ENCODE measurements at places on chromosomes 5 and 9.

GRCh38 chr5:37722236-37723161 is 117.3 kb downstream of the GDNF start:
- DNase-seq, result peak; percentile 91

GRCh38 chr5:17406423-17406838 is 91.6 kb upstream of the TAF11L2 start:
- no peak for DNase-seq

- no peak for DNase-seq
Observed at GRCh38 chr5:163565931-163566608, 60.7 kb downstream of the MAT2B start.

- no peak for DNase-seq
Observed at GRCh38 chr5:103674739-103675138, 112.2 kb upstream of the NUDT12 start.

DNA sequence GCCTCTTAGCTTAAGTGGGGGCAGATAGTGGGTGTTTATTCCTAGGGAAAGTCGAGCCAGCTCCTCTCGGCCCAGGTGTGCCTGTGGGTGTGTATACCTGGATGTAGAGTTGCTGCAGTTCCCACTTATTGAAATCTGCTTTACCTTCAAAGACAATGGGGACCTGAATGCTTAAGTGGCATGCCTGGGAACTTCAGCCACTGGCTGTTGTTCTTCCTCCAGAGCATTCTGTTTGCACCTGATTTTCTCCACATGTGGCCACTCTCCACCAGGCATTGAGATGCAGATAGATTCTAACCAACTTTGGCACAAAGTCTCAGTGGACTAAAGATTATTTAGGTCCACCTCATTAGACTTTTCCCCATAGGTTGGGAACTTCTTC is 186.8 kb downstream of the ZNF462 start:
- no peak for DNase-seq

DNA sequence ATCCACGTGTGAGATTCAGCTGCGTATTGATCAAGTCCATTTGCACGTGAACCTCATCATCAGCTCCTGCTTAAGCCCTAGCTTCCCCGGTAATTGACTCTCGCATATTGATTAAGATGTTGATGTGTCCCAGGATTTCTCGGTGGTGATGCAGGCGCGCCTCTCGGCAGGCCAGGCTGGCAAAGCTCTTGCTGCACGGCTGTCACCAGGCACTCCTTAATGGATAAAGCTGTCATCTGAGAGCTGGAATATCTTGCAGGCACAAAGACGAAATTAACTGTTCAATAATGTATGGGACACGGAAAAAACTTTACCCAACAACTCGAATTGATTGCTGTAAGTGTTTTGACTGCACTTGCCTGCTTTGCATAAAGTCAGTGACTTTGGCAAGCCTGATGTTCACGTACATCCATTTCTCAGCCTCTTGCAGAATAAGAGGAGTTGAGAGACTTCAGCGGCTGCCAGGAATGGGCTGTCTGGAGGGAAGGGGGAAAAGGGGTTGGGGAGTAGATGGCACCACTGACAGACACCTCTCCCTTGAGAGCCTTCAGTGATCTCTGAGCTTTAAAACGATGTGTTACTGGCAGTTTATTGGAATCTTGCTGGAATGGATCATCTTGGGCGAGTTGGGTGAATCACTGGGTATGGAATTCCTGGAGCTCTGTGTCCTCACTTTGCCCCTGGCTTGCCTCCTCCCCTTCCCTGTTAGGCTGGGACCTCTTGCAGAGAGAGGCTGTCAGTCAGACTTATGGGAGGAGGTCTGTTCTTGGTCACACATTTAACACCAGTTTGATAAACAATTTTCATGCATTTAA is 650.3 kb downstream of the CCDC171 start:
- peak; percentile 84 for DNase-seq

DNA sequence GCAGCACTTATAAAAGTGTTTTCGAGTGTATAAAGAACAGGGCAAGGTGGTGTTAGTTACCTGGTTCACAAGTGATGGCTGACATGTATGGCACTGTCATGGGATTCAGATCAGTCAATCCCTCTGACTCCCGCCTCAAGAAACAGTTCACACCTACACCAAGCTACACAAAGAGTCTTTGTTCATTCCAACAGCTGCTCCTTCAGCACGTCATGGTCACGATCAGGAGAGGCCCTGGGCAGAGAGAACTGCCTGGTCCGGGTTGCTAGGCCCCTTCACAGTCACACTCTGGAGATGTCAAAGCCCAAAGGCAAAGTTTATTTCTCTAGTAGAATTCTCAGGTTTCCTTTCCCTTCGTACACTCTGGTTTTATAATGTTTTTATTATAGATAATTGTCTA is 426.7 kb downstream of the ZSWIM6 start:
- no peak for DNase-seq

DNA sequence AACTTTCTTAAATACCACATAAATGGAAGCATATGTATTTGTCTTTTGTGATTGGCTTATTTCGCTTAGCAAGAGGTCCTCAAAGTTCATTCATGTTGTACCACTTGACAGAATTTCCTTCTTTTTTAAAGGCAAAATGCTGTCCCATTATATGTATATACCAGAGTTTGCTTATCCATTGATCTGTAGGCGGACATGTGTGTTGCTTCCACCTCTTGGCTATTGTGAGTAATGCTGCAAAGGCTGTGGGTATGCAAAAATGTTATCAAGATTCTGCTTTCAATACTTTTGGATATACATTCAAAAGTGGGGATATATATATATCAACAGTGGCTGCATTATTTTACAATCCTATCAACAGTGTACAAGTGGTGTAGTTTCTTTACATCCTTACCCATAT is 271.0 kb downstream of the PRR16 start:
- no peak for DNase-seq

- DNase-seq, result no peak
Observed at GRCh38 chr9:1048811-1049210, 1.3 kb upstream of the DMRT2 start.

- DNase-seq, result no peak
Observed at GRCh38 chr9:134325813-134326723, at the start of gene RXRA. TSS of gene RXRA (plus strand) at chr9:134326455. CDS start at chr9:134326632, 177 bp downstream.

DNA sequence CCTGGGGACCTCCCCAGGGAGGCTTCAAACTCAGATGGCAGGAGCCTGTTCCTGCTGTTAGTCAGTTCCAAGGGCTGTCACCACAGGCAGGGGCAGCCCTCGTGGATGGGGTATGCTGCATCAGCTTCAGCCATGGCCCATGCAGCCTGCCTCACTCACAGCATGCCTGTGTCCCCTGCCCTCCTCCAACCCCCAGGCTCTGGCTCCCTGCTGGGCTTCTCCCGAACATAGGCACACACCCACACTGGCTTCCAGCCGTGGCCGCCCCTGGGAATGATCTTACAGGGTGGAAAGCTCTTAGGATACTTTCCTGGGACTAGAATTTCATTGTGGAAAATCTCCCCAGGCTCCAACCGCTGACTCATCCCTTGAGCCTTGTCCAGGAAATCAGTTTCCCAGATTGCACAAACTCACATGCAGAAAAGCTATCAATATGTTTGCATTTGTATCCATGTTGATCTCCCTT is 163.8 kb downstream of the SEC61B start:
- no peak for DNase-seq

DNA sequence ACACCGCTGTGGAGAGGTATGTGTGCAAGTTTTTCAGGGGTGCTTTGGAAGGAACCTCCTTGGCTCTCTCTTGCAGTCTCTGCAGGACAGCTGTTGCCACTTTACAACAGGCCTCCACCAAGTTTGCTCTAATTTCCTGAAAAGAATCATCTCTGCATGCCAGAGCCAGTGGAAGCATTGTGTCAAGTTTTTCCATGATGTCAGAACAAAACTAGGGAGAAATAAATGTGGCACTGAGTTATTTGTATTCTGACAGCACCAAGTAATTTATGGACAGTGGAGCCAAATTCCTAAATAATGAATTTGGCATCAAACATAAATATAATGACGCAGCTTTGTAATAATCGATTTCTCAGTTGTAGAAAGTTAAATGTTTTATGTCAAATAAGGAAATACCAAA is 146.9 kb downstream of the KIAA0825 start:
- peak; percentile 5 for DNase-seq

Data from AG09309 (cell line).